ENCODE measurements at places on chromosomes 11 and 22. TPM values are rescaled to one million over a fixed set of nuclear protein-coding genes. Genes with fewer than 3 reads are reported as not detected.

DNA sequence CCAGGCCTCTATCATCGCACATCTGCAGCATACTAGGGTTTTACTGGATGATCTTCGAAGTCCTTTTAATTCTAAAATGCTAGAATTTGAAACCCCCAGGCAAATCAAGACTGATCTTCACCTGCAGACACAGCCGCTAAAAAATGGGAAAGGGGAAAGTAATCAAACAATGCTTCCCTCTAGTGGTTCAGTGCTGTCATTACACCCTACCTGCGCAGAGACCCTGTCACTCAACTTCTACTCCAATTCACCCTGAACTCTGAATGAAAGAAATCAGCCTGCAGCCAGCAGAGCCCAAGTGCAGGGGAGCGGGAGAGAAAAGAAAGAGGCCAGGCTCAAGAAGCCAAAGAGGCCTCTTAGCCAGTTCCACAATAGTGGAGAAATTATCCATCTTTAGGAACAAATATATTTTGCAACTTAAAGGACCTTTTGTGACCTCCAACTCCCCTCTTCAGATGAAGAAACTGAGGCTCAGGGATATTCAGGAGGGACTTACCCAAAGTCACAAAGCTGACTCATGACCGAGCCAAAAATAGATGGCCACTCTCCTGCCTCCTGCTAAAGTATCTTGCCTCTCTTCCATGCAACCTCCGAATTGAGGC is 33.0 kb downstream of the SERGEF start:
- DNase-seq, result peak; percentile 62

- no peak for DNase-seq
Observed at GRCh38 chr22:39946503-39947219, 13.5 kb upstream of the TMA7B start.

DNA sequence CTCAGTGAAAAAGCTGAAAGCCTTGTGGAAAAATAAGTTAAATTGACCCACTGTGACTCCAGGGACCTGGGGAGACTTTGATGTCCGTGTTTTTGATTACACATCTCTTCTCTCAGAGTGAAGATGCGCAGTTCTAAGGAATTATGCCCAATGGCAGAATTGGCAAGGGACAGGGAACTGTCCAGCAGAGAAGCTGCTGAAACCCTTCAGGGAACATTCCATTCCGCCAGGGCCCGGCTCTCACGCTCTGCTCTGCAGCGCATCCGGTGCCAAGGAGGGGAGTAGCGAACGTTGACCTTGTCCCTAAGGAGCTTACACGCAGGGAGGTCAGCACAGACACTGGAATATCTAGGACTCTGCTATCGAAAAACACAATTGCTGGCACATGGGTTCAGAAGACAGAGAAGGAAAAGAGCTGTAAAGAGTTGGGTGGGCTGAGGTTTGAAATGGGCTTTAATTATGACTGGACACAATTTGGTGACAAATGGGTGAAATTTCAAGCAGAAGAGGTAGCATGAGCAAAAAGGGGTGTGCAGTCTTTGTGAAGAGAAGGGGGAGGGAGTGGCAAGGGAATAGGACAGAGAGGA is 64.5 kb upstream of the B3GAT1 start:
- peak; percentile 90 for DNase-seq

GRCh38 chr22:32591620-32592019 is 117.0 kb downstream of the FBXO7 start:
- no peak for DNase-seq

PKDREJ gene
- not detected for total RNA-seq

GRIA4 gene
- 1.3 TPM for total RNA-seq

All from H7 (cell line).